ENCODE measurements at places on chromosomes 3 and 15. TPM values are rescaled to one million over a fixed set of nuclear protein-coding genes. Genes with fewer than 3 reads are reported as not detected.

Gene PDE12
- total RNA-seq: 21.9 TPM

Gene SLC12A1
- total RNA-seq: not detected

Gene SLC7A14
- total RNA-seq: not detected

Gene MYH15
- 0.12 TPM for total RNA-seq

DNA sequence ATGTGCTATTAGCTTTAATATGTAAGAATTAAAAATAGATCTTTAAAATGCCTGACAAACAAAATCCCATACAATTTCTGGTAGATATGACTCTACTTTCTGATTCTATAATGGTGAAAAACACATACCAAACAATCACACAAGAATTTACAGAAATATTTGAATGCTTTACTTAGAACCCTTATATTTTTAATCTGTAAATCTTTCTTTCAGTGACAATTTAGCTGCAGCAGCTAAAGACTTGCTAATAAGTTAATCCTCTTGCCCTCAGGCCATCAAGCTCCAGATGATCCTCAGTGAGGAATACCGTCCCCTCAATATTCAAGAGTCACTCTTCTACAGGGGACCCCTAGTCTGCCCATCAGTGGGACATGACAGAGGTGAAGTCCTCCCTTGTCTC is 55.6 kb downstream of the C3orf80 start:
- DNase-seq: no peak

GRCh38 chr15:46117071-46117470 is 482.2 kb downstream of the SQOR start:
- DNase-seq: no peak

GRCh38 chr3:185465471-185465870 is 33.4 kb downstream of the TMEM41A start:
- no peak for DNase-seq

GRCh38 chr3:14536055-14536815 is 3.9 kb downstream of the GRIP2 start:
- DNase-seq: no peak

DNA sequence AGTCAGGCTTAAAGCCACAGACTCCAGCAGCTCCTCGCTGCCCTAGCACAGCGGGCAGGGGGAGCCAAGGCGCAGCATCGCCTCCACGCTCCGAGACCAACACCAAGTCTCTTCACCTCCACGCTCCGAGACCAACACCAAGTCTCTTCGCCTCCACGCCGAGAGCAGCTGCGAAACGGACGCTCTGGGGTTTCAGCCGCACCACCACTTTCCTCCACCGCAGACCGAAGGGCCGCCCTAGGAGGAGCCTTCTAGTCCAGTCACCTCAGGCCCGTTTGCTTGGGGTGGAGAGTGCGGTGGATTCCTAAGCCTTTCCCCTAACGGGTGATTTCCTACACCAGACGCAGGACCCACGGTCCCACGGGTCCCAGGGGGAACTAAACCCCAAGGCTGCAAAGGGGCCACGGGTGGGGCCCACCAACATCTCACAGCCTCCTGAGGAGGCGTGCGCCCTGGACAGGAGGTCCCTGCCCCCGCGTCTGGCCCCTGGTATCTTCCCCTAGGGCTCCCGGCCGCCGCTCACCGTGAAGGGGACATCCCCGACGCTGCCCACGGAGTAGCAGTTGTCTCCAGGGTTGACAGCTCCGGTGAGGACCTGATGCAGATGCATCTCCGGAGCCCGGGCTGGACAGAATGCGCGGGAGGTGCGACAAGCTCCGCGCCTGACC is 501 bp downstream of the DMXL2 start:
- peak; percentile 63 for DNase-seq

GRCh38 chr15:86353213-86353612 is 273.5 kb downstream of the AGBL1 start:
- no peak for DNase-seq
